ENCODE measurements at places on chromosomes 7 and 10.

GRCh38 chr10:101563497-101564040 is 24.5 kb downstream of the POLL start:
- no peak for DNase-seq

- DNase-seq, result no peak
These were observed 116.8 kb downstream of the PARD3 start for GRCh38 chr10:34698248-34698831.

DNA sequence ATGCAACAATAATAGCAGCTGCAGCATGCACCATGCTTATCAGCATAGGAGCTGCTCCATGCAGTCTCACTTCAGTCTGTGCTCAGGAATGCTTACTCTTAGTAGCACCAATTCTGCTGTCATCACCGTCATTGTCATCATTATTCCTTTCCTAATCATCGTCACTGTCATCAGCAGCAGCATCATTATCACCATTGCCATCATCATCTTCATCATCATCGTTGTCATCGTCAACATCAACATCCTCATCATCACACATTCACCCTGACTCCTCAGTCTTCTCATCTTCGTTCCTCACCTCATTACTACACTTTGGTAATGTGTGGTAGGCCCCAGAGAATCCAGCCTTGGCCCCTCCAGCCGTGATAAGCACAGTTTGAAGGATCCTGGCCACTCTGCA is 545.0 kb downstream of the TNS3 start:
- DNase-seq, result no peak

DNA sequence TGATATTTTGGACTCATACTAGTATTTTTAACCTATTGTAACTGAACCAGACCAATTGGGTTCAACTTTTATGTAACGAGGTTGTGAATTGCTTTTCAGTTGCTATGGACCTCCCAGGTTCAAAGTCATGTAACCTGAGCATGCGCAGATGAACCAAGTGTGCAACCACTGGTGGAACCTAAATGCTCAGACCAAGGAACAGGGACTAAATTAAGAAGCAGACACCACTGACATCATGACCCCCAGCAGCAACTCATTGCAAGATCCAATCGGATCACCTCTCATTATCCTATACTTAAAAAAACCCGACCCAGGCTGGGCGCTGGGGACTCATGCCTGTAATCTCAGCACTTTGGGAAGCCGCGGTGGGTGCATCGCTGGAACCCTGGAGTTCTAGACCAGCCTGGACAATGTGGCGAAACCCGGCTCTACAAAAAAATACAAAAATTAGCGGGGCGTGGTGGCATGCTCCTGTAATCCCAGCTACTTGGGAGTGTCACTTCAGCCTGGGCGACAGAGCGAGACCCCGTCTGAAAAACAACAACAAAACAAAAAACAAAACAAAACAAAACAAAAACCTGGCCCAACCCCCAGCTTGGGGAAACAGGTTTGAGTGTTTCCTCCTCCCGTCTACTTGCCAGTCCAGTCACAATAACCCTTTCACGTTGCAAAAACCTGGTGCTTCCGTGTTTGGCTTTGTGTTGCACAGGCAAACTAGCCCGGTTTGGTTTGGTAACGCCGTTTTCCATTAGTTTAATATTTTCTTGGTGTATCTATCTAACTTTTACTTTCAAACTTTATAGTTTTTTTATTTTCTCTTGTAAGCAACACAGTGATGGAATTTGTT is 11.3 kb upstream of the ZNF518A start:
- no peak for DNase-seq

- DNase-seq, result no peak
These were observed 83.1 kb downstream of the SNX10 start for GRCh38 chr7:26374647-26375373.

GRCh38 chr7:92626281-92626809 is 36.2 kb upstream of the FAM133B start:
- no peak for DNase-seq

DNA sequence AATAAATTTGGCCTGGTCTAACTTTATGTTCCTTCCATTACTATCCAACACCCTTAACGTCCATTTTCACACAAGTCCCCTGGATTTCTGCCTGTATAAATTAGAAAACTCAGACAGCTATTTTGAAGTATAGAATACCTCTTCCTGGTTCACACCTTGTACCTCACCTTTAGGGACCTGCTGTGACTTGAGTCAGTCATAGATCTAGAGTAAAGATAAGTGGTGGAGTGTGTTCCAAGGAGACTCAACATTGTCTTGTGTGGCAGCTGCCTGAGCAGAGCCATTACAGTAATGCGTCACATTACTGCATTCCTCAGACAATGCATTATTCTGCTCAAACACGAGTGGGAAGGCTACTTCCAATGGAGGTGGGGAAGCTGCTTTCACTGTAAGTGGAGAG is 513.9 kb downstream of the ADRA2A start:
- DNase-seq, result no peak

DNA sequence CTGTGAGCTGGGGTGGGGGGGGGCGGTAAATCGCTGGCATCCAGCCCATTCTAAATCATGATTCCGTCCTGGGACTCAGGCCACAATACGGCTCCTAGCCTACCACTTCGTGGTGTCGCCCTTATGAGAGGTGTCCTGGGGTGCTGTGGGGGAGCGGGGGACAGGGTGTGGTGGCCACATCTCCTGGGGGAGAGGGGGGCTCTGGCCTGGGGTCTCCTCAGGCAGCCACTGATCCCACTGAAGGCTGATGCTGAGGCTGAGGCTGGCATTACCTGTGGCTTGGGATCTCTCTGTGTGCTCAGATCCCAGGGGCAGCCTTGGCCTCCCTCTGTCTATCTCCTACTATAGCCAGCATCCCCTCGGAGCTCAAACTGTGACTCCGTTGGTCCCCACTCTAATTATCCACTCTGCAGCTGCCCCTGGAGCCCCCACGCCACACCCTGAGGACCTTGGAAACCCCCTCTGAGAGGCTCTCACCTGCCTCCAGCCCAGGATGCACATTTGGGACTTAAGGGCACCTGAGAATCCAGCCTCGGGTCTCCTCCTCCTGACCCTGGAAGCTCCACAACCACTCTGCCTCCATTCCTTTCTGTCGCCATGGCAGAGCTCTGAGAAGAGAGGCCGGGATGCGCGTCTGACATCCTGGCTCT is 249.3 kb upstream of the TCERG1L start:
- no peak for DNase-seq

DNA sequence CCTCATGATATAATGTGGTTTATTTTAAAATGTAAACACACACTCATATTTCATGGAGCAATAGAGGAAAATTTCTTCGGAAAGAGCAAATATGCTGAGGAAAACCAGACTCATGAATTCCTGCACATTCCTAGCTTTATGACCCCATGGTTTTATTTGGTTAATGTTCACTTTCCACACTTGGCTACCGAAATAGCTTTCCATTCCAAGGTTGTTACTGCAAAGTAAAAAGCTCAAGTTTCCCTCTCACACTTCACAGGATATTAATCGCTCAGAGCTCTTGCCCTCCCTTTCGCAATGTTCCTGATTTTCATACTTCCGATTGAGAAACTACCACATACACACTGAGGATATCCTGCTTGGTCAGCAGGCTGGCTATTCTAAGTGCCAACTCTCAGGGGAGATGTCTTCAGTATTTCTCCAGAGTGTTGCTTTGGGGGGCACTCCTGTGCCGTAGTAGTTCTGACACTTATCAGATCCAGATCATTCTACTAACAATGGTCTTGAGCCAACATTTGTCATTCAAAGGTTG is 77.5 kb upstream of the STEAP1B start:
- no peak for DNase-seq

GRCh38 chr7:36045326-36045725 is 107.7 kb upstream of the EEPD1 start:
- DNase-seq, result no peak

DNA sequence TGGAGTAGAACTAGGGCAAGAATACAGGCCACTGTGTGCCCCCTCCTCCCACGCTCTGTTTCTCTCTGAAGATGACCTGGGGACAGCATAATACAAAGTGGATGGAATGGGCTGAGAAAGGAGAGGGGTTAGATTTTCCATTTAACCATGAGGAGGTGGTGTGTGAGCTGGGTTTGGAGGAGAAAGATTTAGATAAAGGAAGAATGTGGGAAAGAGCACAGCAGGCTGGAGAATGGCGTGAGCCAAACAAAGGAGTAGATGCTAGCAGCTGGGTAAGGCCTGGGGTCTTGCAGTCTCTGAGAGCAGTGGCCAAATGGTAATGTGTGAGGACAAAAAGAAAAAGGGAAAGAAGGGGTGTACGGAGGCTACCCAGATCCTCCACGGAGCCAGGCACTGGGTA is 8.6 kb downstream of the PNLIPRP2 start:
- no peak for DNase-seq

DNA sequence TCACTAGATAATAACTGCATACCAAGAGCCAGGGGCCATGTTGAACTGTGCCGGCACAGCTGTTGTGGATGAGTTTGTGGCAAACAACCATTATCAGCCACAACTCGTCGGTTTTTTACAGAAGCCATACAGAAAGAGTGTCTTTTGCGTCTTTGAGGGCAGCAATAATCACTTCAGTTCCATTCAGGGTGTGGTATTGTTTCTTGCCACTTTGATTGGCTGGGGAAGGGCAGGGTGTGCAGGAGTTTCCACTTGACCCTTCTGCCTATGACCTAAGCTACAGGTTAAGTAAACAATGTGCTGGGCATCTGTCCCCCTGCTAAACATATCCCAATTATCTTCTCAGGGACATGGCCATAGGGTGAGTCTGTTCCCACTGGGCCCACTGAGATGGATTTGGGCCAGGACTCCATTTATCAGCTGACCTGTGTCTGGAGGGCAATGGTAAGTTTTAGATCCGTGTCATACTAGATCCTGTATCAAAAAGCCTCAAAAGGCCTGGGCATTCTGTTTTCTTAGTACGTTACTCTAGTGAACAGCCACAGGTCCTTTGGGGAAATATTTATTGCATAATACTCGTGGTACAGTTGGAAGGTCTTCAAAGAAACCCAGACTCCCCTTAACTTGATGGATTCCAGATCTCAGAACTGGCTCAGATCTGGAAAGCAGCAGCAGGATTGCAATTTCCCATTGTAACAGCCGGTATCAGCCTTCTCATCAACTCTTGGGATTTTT is 15.9 kb downstream of the ZNF3 start:
- DNase-seq, result no peak

DNA sequence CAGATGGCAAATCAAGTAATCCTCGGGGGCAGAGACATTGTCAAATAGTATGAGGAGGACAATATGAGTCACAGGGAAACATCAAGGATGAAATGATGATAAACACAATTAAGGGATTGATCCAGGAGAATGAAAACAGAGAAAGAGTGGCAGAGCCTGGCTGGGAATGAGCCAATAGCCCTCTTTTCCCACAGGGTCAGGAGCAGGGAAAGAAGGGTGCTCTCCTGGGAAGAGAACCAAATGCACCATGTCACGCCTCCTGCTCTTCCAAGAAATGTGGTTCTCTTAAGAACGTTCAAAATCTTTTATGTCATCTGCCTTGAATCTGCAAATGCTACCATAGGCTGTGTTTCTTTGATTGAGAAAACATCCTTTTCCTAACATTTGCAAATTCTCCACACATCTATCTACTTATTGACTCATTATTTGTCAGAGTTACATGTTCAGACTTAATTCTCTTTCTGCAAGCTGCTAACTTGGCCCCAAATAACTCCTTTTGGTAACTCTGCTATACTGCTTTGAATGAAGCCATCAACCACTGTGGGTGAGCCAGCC is 50.6 kb downstream of the HIPK2 start:
- no peak for DNase-seq

DNA sequence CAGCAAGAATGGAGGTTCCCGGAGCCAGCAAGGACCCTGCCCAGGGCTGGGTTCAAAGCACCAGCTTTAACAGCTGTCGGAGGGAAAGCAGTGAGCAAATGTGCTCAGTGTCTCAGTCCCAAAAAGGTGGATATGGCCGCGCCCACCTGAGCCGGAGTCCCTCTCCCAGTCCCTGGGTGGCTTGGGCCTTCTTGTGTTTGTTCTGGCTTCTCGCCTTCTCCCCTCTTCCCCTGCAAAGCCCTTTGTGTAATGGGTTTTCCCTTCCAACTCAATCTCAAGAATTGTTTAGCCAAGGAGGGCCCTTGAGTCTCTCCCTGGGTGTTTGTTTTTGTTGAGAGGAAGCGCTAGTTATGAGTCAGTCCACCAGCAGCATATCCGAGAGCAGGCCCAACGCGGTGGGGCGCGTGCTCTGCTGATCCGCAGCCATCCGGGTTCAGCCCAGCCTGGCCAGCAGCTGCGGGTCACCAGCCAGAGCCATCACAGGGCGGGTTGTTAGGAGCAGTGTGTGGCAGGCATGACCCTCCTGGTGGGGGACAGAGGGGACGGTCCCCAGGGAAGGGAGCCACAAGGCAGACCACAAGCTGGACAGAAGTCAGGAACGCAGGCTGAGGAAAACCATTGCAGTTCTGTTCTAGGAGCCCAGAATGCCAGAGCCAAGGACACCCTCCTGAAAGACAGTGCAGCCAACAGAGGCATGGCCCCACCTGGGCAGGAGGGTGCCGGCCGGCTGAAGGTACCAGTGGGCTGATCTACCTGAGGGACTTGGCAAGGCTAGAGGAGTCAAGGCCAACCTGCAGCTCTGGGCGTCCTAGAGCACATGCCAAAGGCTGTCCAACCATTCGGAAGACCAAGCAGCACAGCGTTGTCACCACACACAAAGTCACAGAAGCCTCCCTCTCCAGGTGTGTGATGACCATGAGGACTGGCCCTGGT is 21.3 kb downstream of the CALML3 start:
- DNase-seq, result no peak

All from HTR-8/SVneo (cell line).